ENCODE measurements at places on chromosomes 7 and 10. TPM values are rescaled to one million over a fixed set of nuclear protein-coding genes. Genes with fewer than 3 reads are reported as not detected.
A peak's percentile ranks its signal among the peaks of the same experiment; 100 is the strongest.

- DNase-seq, result no peak
These were observed 158.3 kb upstream of the PPP2R2D start for GRCh38 chr10:131742500-131742951.

- DNase-seq, result peak; percentile 93
These were observed 91.8 kb downstream of the SPAG6 start for GRCh38 chr10:22436893-22437619.

DNA sequence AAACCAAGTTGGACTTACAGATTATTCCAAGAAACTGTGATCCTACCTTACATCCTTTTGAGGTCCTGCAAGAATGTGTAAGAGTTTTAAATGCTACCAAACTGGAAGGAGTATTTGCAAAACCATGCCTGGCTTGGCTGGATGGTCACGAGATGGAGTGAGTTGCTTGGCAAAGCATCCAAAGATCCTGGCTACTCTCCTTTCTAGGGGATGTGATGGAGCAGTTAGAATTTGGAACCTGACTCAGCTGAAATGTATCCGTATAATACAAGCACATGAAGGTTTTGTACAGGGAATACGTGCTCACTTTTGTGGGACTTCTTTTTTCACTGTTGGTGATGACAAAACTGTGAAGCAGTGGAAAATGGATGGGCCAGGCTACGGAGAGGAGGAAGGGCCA lies 13.3 kb upstream of the SYPL1 start:
- no peak for DNase-seq

DNA sequence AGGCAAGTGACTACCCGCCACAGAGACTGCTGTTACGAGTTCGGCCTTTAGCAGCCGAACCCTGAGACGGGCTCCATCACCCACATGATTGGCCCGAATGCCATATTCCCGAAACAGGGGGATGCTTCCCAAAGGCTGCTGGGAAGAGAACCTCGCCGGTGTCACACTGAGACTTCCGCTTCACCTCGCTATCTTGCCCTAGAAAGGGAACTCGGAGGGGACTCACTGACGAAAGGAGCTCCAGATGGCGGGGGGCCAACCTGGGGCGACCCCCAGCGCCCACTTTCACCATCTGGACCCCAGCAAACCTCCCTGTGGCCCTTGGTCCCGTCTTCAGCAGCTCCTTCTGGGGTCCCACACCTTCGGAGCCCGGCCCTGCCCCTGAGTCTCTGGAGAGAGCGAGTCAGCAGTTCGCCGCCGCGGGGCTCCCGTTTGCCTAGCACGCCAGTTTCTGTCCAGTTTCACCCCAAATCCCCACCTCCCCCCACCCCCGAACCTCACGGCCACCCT lies 529 bp downstream of the HPS1 start:
- DNase-seq, result no peak

DNA sequence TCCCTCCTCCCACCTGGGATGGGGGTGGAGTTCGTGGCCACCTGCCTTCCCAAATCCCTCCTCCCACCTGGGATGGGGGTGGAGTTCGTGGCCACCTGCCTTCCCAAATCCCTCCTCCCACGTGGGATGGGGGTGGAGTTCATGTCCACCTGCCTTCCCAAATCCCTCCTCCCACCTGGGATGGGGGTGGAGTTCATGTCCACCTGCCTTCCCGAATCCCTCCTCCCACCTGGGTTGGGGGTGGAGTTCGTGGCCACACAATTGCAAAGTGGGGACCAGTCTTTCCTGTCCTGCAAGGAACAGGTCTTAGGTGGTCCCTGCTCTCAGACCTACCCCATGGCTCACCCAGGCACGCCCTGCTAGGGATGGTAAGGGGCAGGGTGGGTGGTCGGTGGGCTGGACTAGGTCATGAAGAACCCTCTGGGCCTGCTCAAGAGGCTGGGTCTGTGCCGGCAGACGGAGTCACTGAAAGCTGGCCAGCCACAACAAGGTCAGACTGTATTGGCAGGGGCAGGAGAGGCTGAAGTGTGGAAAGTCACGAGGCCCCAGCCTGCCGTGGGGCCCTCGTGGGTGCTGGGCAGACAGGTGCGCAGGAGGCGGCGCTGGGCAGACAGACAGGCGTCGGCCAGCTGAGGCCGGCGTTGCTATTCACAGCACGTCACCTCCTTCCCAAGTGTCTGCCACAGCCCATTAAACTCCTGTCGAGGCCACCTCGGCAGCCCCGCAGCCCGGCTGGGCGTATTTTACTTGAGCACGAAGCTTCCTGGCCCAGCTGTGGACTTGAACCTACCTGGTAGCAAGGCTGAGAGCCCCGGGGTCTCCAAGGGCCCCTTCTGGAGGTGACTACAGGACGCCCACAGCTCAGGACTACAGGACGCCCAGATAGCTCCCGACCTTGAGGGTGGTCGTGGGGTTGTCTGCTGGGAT lies 4.1 kb downstream of the KNDC1 start:
- DNase-seq, result no peak

DNA sequence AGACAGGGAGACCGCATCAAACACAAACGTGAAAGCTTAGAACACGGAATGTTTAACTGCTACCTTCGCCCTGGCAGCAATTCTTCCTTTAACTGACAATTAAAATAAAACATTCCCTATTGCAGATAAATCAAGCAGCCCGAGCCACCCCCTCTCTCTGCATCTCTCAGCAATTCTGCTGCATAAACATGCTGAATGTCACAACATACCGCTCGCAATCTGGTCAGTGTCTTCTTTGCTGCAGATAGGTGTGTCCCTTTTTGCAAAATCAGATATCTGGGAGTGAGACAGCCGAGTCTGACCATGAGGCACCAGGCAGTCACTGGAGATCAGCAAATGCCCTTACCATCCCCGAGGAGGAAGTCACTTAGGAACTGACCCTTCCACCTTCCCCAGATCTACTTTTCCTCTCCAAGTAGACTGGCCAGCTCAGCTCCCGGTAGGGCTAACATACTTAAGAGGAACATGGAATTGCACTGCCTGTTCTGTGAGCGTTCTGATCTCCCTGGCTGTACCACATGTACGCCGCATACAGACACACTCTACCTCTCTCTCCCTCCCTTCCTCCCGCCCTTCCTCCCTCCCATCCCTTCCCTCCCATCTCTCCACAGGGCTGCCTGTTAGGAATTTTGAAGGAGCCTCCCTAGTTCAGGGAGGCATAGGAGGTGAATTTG lies at the start of gene FRMD4A:
Gene FRMD4A (minus strand): TSS at position 537 of the 674 bp plus-strand sequence.
- no peak for DNase-seq

DNA sequence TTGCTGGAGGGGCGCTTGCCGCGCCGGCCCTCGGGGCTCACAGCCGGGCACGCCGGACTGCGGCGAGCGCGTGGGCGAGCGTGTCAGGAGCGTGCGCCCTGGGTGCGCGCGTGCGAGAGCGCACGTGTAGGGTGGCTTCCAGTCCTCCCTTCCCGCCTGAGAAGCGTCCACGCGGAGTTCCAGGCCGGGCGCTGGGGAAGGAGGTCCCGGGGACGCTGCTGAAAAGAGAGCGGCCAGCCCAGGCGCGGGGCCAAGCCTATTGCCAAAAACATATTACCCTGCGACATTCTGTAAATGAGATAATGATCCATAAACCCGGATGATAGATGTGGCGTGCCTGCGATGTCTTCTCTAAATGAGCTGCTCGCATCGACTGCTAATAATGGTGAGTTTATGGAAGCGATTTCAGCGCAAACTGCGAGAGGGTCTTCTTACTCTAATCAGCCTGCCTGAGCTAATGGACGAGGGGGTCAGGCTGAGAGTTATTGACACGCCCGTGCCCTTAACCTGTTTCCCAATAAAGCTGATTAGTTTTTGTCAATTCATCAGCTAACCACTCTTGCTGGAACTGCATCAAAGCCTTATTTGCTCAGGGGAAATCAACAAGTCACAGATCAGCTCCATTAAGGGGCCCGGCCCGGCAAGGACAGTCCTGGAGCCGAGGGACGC lies 8.0 kb upstream of the MNX1 start:
- DNase-seq, result no peak

- no peak for DNase-seq
These were observed 499.1 kb downstream of the ACTR3B start for GRCh38 chr7:153258686-153259085.

DNA sequence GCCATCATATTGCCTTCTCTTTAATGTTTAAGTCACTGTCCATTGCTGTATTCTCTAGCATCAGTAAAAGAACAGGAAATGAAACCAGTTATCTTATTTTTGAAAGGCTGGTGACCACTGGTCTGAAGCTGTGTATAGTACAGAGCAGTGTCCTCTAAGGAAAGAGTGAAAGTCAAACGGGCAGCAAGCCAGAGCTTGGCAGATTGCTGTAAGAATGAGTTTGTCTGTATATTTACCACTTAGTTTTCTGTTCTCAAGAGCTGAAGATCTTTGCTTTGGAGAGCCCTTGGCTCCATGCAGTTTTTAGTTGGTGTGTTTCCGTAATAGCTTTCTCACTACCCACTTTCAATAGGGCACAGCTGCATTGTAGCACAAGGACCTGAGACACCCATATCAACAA lies 31.9 kb downstream of the PCBD1 start:
- DNase-seq, result no peak

- DNase-seq, result no peak
These were observed 98.2 kb downstream of the MAPK8 start for GRCh38 chr10:48404646-48405045.

DNA sequence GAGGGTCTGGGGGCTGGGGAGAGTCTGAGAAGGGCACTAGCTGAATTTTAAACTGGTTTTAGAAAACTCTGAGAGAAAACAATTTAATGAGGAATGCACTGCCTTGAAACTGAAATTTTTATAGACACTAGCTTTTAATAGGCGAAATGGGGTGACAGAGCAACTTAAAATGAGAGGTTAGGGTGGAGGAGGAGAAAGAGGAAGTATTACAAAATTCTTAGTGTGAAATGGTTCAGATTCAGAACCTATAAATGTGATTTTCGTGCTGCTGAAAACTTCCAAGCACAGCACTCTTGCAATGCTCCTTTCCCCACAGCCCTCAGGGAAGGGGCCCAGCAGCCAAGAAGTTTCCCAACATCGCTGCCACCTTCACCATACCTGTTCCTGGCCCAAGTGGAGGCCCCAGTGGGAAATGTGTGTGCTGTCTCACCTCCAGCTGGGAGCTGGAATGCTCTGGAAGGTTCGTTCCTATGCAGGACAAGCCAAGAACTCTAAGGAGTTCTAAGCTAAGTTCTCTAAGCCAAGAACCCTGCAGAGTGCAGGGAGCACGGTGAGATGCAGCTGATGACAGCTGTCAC lies 60.0 kb downstream of the ATXN7L1 start:
- DNase-seq, result no peak

GRCh38 chr10:34475274-34475646 lies 339.8 kb downstream of the PARD3 start:
- DNase-seq, result no peak

GRCh38 chr10:121788115-121788514 lies 139.7 kb downstream of the ATE1 start:
- no peak for DNase-seq

DNA sequence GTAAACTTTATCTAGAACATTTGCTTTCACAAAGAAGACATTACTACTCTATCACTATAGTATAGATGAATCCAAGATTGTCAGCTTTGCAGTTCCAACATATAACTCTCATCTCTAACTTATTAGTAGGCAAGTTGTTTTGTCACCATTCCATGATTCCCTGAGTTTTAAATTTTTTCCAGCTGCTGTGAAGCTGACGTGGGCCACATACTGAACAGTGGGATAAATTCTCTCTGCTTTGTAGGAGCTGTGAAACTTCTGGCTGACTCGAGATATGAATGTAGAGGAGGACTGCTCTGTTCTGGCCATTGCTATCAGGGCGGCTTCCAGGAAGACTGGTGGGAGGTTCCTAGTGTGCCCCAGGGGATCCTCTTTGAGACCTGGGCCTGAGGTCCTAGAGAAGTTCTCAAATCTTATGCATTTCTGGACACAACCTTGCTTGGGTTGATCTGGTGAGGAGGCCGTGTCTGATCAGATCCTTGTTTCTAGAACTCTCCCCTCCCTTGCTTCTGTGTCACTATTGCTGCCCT lies 58.0 kb downstream of the LSMEM1 start:
- no peak for DNase-seq

GRCh38 chr10:121248266-121248665 lies 350.0 kb downstream of the FGFR2 start:
- DNase-seq, result no peak

DNA sequence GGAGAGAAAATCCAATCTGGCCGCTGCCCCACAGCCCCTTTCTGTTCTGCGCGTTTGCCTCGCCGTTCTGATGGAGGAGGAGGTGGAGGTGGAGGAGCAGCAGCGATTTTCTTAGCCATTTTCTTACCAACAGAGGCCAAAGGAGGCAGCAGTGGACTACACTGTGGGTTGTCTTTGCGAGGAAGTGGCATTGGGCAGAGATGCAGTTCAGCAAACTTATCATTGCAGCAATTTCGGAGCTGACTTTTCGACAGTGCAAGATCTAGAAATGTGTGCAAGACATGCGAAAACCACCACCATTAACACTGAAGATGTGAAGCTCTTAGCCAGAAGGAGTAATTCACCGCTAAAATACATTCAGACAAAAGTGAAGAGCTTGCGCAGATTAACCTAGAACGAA lies 1.9 kb upstream of the ARL4A start:
- DNase-seq, result peak; percentile 49

DNA sequence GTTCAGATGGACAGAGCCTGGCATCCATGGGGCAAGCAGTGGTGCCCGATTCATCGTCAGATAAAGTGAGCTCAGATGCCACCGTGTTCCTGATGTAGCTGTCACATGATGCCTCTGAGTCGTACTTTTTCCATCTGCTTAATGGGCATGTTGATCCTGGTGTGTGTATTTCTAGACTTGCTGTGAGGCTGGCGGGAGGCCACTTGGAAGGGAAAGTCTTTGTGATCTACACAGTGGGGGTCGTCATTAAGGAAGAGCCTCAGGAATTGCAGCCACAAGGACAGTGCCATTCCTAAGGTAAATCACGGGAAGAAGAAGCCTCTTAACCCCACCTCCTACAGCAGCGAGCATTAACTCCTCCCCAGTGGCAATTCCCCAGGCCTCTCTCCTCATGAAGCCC lies 63.0 kb downstream of the RGS10 start:
- no peak for DNase-seq

DNA sequence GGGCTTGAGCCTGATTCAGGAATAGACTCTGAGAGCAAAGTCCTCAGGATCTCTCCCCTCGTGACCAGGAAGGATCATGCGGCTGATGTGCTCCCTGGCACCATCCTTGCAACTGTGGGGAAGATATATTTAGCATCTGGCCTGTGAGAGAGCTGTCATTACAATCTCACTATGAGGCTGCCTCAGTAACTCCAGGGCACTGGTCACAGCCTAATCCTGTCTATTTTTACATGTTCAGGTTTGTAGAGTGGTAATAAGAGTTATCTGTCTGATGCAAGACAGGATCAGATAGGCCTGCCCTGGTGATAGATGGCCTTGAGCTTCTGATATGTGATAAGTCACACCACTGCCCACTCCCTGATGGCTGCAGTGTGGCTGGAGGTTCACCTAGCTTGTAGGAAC lies 50.7 kb downstream of the PPP1R3C start:
- no peak for DNase-seq

- DNase-seq, result no peak
These were observed 123.1 kb upstream of the HPS1 start for GRCh38 chr10:98569853-98570252.

- DNase-seq, result no peak
These were observed 2.0 kb upstream of the ZMYND11 start for GRCh38 chr10:132946-133898.

Gene WNT2
- total RNA-seq, result not detected

Gene DEPP1
- total RNA-seq, result 29.1 TPM

Gene NUTM2B
- total RNA-seq, result 1.6 TPM

Gene AP3M1
- total RNA-seq, result 25.3 TPM

Gene TFEC
- total RNA-seq, result 26.4 TPM

Gene NOS3
- 0.27 TPM for total RNA-seq

Gene C7orf33
- not detected for total RNA-seq

Gene RALA
- total RNA-seq, result 8.3 TPM

Gene RAB19
- total RNA-seq, result 3.2 TPM

Gene CHCHD1
- 9.2 TPM for total RNA-seq

Gene DYNC1I1
- total RNA-seq, result 0.54 TPM
